DND-41 (cell line): ENCODE measurements at places on chromosomes 4 and X.

- DNase-seq, result no peak
These were observed 17.6 kb downstream of the GRIA3 start for GRCh38 chrX:123201720-123202119.

- DNase-seq, result no peak
These were observed 231.9 kb downstream of the STPG2 start for GRCh38 chr4:97911236-97911906.

- DNase-seq, result no peak
These were observed 394.6 kb upstream of the FGF13 start for GRCh38 chrX:139106069-139106468.

- no peak for DNase-seq
These were observed 210.7 kb downstream of the PRR32 start for GRCh38 chrX:127030016-127030748.

DNA sequence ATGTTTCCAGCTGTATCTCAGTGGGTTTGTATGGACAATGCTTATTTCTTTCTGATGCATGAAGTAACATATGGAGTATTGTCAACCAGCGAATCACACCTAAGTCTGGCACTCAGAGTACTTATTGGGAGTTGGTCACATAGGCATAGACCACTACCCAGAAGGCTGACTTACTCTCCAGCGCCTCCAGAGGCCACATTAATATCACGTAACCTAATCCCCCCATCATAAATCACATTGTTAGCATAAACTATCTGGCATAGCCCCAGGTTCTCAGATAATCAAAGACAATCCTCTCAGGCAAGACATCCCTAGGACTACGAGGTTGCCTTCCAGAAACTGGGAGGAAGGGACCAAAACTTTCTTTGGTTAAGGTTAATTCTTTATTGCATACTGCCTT is 560.5 kb upstream of the PABPC4L start:
- DNase-seq, result no peak
